ENCODE measurements at places on chromosomes 5 and 9. TPM values are rescaled to one million over a fixed set of nuclear protein-coding genes. Genes with fewer than 3 reads are reported as not detected.

ARSI gene
- 4.8 TPM for polyA plus RNA-seq

SLC27A6 gene
- polyA plus RNA-seq, result 3.9 TPM

OR4F3 gene
- not detected for polyA plus RNA-seq

FOXD4 gene
- polyA plus RNA-seq, result 0.19 TPM

PDE4D gene
- polyA plus RNA-seq, result 27.3 TPM

HSD17B4 gene
- 204 TPM for polyA plus RNA-seq

MINAR2 gene
- 0.03 TPM for polyA plus RNA-seq

C9 gene
- 0.47 TPM for polyA plus RNA-seq

LCN15 gene
- not detected for polyA plus RNA-seq

NEUROG1 gene
- not detected for polyA plus RNA-seq

MTRR gene
- 29.6 TPM for polyA plus RNA-seq

FASTKD3 gene
- polyA plus RNA-seq, result 6.5 TPM

NMUR2 gene
- polyA plus RNA-seq, result not detected

YTHDC2 gene
- polyA plus RNA-seq, result 9.5 TPM

CDX1 gene
- not detected for polyA plus RNA-seq
